ENCODE measurements at places on chromosomes 3 and 15.
A peak's percentile ranks its signal among the peaks of the same experiment; 100 is the strongest.

GRCh38 chr3:56389183-56389830 lies 79.0 kb downstream of the ERC2 start:
- ATAC-seq = no peak

- ATAC-seq = peak; percentile 67
These were observed 8.4 kb downstream of the SHF start for GRCh38 chr15:45179221-45179985.

DNA sequence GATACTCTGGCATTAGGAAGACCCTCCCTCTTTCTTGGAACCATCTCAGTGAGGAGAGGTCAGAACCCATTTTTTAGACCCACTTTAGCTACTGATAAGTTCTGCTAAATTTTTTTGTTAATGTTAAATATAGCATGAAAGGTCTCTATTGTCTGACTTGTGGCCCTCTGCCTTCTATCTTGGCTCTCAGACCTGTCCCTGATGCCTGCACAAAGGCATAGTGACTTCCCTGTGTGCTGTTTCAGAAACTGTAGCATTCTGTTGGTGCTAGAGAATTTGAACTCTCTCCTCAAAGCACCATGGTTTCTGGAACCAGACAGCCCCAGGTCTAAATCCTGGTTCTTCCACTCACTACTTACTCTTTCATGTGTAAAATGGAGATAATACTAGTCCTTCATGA lies 15.4 kb downstream of the MAPKBP1 start:
- no peak for ATAC-seq

DNA sequence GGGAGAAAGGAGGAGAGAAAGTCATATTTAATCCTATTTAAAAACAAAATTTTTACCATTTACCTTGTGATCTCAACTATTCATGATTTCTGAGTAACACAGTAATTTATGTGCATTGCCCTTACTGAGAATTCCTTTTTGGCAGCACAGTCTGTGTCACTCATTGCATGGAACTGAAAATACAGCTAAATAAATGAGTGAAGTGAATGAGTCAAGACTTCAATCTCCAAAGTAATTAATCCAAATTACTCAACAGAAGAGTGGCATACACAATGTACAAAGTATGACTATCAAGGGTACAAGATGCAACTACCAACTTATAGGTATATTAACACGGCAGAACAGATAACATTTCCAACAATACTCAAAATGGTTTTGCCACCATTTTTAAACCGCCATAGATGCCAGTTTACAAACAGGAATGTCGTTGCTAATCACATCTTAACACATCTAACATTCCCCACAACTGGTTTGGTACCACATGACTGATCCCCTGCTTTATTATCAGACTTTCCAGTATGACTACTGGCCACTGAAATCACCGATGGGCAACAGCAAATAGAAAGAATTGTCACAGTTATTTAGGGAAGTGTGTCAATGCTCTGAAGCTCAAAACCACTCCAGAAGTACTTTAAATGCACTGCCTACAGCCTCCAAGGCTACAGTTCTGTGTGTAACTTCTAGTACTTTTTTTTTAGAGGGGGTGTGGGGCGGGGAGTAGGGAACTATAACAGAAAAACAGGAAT lies 410.4 kb downstream of the SHQ1 start:
- no peak for ATAC-seq

- ATAC-seq = peak; percentile 56
These were observed 643 bp upstream of the RNU5B-1 start for GRCh38 chr15:65303687-65304380.
